Stimulated activated CD8-positive, alpha-beta memory T cell treated with anti-CD3 and anti-CD28 coated beads, Interleukin-4, amount 100 ng/mL, for 4 hours (primary cell): ENCODE measurements at places on chromosomes 5 and 9.

- DNase-seq: no peak
Measured at GRCh38 chr9:89808756-89809181, 204.0 kb downstream of the GADD45G start.

DNA sequence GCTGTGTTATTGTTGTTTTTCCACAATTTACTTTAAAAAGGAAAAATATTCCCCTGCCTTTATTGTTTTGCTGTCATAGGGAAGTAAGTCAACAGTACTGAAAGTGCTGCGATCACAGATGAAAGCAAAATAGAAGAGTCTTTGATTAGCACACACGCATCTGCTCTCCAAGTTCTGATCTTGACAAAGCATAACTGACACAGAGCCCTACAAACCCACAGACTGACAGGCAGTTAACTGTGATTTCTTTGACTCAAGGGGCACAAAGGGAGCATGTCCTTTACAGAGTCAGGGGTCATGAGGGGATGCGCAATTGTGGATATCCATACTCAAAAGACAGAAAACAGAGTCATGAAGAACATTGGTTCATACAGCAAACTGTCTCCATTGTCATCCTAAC is 123.7 kb downstream of the SNCAIP start:
- no peak for DNase-seq

GRCh38 chr9:135093111-135093510 is 5.6 kb downstream of the OLFM1 start:
- no peak for DNase-seq

DNA sequence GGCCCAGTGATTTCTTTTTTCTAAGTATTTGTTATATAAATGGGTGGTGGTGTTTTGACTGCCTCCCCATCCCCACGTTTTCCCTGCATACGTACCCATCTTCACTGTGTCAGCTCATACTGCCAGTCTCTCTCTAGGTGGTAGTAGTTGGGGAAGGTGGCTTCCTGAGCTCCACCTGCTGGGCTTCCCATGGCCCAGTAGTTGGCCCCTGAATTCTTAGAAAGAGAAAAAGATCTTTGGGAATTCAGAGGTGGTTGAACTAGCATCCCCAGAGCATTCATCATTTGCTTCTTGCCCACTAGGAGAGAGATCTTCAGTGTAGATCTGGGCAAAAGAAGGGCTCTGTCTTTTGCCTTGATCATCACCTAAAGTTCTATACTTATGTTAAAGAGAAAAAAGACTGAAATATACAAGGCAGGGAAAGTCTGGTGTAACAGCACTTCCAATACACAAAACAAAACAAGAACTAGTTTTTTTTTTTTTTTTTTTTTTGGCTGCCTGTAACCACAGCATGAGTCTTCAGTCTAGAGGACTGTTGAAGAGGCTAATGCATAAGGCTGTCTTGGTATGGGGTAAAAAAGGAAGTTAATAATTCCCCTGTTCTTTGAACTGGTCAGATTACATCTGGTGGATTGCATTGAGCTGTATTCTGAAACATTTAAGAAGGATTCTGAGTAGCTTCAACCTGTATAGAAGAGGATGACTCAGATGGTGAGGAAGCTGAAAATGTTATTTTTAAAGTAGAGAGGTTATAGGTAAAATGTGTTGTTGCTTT is 128.7 kb downstream of the ATG10 start:
- no peak for DNase-seq

GRCh38 chr5:2399096-2399495 is 352.4 kb downstream of the IRX2 start:
- DNase-seq: no peak

- no peak for DNase-seq
Measured at GRCh38 chr5:6457592-6457991, 8.9 kb downstream of the UBE2QL1 start.

DNA sequence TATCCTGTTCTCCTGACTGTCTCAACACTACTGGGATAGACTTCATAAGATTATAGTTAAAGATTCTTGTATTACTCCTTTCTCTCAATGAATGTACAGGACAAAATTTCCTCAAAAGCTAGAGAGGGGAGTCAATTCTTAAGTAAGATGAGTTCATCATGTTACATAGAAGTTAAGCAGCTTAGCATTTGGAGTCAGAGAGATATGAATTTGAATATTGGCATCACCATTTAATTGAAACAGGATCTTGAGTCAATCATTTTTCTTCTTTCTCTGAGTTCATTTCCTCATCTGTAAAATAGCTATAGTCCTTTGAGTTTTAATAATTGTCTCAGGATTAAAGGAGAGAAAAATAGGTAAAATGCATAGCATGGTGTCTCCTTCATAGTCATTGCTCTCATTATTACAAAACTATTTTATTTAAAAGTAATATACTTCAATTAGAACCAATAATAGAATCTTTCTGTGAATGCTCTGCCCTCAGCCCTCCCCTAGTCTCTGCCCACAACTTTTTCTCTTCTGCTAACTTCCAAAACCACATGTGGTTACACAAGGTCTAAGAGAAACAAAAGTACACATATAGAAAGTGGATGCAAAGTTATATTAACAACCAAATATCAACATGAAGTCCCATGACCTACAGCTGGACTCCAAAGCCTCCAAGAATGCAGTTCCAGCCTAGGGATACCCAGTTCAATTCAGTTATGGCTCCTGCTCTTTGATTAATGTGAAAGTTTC is 265.6 kb downstream of the TLE1 start:
- DNase-seq: no peak

- no peak for DNase-seq
Measured at GRCh38 chr5:128539038-128539429, 989 bp upstream of the FBN2 start.

DNA sequence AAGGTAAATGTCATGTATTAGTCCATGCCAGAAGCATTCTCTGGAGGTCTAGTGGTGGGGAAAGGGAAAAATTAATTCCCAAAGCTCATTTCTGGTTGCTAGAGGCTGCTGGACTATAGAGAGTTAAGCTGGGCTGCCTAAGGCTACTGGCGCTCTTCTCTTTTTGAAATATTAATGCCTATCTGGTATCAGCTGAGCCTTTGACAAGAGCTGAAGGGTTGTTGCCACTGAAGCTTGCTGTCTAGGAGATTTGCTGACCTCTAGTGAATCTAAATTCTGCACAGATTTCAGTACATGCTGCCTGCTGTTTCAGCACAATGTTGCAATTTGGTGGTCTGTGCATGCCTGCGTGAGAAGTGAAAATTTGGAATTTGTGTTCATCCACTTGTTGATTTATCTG is 29.1 kb upstream of the PLCXD3 start:
- no peak for DNase-seq

DNA sequence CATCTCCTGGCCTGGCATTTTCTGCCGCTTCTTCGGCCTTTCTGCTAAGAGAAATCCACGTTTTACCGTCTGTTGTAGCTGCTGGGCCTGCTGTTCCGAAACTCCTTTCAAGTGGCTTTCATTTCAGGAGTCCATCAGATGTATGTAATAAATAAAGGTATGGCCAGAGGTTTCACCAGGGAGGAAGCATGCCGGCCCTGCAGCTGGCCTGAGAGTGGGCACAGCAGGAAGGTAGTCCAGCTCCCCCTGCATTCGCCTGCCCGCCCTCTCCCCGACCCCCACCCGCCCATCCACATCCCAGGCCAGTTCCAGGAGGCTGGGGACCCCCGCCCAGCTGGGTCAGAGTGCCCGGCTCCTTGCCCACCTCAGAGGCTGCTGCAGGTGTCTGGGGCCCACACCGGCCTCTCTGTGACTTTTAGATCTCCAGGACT is 46.4 kb upstream of the EXOC3 start:
- DNase-seq: no peak

GRCh38 chr5:74993743-74994142 is 58.6 kb downstream of the GCNT4 start:
- no peak for DNase-seq

- DNase-seq: no peak
Measured at GRCh38 chr5:83721953-83722901, 1.6 kb upstream of the HAPLN1 start.

DNA sequence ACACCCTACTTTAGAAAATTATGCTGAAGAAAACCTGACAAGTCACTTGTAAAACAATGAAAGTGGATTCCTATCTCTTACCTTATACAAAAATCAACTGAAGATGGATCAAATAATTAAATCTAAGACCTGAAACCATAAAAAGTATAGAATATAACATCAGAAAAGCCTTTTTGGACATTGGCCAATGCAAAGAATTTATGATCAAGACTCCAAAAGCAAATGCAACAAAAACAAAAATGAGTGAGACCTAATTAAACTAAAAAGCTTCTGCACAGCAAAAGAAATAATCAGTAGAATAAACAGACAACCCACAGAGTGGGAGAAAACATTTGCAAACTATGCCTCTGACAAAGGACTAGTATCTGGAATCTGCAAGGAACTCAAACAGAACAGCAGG is 303.0 kb upstream of the CDH9 start:
- DNase-seq: no peak

DNA sequence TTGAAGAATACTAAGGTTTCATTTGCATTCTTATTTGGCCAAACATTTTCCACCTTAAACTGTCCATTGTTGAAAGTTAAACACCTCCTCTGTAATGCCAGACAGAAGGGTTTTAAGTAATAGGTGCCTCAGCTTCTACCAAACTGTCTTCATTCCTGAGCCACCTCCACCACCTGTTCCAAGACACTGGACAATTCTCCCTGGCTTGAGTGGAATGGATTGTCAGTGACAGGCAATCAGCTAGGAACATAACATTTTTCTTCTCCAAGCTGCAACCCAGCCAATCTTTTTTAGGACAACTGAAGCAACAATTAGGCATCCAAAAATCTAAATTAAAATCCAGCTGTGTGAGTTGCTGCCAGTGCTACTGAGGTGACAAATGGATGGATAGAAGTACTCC is 73.9 kb upstream of the ICE1 start:
- DNase-seq: no peak

DNA sequence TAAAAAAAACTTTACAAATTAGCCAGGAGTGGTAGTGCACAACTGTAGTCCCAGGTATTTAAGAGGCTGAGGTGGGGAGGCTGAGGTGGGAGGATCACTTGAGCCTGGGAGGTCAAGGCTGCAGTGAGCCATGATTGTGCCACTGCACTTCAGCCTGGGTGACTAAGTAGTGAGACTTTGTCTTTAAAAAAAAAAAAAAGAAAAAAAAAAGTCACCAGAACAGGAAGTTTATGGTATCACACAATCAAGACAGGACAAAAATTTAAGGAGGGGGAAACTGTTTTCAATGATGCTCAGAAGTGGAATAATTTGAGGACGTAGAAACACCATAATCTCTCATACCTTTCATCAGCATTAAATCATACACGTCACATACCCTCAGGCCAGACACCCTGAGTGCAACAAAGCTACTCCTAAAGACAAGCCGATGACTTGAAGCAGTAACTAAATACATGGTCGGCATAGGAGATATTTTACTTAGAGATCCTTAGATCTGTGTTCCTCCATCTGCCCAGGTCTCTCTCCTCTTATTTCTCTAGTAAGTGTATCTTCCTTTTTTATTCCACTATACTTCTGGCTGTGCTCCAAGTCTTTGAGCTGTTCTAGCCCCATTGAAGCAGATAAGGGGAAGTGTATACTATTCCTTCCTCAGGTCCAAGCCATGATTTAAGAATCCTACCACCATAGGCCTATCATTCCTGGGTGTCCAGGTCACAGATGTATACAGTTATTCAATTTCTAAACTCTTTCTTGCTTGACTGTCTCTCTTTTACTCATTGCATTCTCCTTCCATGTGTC is 91.3 kb upstream of the APC start:
- no peak for DNase-seq

DNA sequence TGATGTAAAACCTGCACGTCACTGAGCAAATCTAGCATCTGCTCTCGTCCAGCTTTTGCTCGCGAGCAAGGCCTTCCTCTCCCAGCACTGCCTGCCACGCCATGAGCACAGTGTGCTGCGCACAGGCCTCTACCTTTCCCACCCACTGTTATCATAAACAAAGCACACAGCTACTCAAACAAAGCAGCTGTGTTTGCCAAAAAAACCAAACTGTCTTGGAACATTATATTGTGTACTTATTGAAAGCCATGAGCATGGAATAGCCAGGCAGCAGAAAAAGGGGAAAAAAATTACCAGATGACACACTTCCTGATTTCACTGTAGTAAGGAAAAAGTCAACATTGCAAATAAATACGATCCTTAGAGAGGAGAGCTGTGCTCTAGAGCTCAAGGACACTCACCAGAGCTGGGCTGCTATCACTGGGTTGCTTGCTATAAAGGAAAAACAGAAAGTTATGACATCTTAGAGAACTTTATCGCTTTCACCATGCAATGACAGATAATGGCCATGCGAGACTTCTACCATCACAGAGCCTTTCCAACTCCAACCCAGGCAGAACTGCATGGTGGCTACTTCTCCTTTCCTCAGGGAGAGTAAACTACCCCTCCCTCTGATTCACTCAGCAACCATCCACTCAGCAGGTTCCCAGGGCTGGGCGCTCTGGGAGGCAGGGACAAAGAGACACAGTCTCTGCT is 69.6 kb downstream of the EPB41L4B start:
- no peak for DNase-seq

- no peak for DNase-seq
Measured at GRCh38 chr9:98665501-98665900, 43.2 kb downstream of the GABBR2 start.

- DNase-seq: no peak
Measured at GRCh38 chr5:122738088-122738487, 36.8 kb upstream of the SNX2 start.

GRCh38 chr5:14428302-14429081 is 153.1 kb upstream of the OTULINL start:
- no peak for DNase-seq
